C1 segment of cervical spinal cord (tissue), 14 donors: ENCODE measurements at places on chromosomes 16 and 17.

DNA sequence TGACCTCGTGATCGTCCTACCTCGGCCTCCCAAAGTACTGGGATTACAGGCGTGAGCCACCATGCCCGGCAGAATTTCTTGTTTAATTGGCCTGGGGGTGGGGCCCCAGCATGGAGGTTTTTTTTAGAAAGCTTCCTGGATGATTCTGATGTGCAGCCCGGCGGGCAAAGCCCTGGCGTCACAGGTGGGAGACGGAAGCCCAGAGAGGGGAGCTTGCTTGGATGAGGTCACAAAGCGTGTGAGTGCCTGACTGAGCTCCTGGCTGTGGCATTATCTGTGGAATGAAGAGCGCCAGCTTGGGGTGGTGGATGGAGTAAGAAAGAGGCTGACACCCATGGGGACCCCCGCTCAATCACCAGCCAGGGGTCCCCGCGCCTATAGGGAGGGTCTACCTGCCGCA lies 4.1 kb downstream of the VASN start:
- DNase-seq: no peak

DNA sequence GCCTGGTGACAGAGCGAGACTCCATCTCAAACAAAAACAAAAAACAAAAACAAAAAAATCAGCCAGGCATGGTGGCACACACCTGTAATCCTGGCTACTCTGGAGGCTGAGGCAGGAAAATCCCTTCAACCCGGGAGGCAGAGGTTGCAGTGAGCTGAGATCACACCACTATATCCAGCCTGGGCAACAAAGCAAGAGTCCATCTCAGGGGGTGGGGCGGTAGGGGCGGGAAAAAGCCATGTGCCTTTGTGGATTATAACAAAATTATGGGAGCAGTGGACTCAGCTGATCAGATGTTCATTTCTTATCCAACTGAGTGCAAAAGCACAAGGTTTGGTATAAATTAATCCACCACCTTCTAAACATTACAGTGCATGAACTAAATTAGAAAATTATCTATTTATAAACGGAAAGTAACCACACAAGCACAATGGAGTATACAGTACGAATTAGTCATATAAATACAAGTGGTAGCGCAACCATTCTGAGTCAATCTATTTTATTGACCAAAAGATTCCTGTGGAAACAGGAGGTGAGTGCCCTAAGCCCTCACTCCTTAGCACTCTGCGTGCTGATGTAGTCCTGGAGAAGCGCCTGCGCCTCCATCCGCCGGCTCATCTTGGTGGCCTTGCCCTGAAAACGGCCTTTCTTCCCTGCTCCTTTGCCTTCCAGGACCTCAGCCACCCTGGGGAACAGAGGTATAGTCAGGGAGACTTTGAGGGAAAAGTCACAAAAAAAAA lies 14.0 kb downstream of the AARSD1 start:
- no peak for DNase-seq

DNA sequence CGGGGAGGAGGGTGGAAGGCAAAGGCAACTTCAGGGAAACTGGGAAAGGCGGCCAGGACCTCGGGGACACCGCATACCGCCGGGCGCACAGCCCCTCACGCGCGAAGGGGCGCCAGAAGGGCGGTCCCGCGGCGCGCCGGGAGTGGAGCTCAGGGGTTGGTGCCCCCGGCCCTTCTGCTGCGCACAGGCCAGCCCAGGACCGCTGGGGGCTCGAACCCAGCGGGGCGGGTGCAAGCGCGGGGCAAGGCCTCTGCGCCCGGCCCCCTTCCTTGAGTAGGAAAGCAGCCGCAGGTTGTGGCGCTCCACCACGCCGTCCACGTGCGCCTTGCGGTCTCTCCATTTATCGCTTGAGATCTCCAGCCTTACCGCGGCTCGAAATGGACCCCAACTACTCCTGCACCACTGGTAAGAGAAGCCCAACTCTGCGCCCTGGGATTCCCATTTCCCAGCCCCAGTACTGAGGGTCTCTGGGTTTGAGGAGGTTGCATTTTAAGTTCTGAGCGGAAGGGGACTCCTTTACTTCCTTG lies 3.0 kb upstream of the MT1A start:
- DNase-seq: no peak

- no peak for DNase-seq
These were observed 34.1 kb downstream of the NQO1 start for GRCh38 chr16:69691980-69692911.

DNA sequence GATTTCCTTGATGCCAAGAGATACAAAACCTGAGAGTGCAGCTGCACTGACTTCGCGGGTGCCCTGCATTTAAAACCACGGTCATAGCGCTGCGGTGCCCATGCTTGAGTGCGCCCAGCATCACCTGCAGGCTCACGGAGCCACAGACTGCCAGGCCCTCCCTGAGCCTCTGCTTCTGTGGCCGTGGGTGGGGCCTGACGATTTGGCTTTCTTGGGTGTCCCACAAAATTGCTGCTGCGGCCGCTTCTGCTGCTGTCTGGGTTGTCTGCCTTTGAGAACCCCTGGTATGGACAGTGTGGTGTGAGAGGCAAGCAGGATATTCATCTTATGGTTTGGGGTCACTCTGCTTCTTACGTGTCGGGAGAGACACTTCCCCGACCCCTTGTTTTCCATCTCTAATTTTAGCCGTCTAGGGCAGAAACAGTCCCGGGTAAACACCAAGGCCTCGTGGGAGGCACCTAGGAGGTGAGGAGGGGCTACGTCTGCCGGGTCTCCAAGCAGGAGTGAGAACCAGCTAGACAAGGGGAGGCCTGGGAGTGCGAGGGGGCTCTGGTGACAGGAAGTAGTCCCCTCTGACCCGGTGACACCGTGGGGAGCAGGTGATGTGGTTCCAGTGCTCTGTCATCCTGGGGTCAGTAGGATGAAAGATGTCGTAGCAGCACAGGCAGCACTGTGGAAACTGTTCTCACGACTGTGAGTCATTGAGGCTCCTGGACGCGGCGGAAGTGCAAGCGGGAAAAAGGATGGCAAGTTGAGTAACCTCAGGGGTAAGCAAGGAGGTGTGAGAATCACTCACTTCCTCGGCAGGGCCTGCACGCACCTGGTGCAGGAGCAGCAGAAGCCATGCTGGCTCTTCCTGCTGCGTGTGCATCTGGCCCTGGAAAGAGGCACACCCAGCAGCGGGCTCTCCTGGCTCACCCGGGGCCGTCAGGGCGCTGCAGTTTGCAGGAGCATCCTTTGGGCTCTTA lies 176.3 kb downstream of the RPTOR start:
- no peak for DNase-seq

DNA sequence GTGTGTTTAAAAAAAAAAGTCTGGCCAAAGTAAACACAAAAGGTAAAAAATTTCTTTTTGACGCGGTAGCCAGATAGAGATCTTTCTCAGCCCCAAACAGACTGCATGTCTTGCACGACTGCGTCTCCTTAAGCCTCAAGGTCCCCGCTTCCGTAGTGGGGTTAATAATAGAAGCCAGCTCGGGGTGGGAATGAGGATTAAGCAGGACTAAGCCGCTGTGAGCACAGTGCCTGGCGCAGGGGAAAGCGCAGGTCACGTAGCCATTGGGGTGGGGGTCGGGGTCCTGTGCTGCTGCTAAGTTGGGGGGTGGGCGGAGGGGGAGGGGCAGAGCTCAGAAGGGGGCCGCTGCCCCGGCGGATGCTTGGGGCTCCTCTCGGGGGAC lies 521 bp downstream of the GGA2 start:
- DNase-seq: peak; percentile 45
